Cortex of kidney (tissue), 1 donor: ENCODE measurements at places on chromosomes 6 and 20.

GRCh38 chr6:50959081-50959641, 140.5 kb downstream of the TFAP2B start:
- no peak for DNase-seq

- DNase-seq, result no peak
Observed at GRCh38 chr6:11062715-11063114, 18.6 kb upstream of the ELOVL2 start.

DNA sequence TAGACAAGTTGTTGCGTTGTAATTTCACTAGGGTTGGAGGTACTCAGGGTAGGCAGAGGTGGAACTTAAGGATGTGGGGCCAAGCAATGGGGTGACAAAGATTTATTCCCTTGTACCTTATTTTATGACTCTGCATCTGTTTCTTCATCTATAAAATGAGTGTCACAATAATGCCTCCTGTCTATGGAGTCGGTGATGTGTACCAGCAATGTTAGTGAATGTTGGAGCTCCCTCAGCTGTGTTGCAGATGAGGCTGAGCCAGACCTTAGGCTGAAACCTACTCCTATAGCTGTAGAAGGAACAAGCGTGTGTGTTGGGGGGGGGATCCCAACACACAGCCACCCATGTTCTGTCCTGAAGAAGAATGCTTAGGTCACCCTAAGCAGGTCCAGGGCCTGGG, 4.5 kb downstream of the UBE2C start:
- no peak for DNase-seq

DNA sequence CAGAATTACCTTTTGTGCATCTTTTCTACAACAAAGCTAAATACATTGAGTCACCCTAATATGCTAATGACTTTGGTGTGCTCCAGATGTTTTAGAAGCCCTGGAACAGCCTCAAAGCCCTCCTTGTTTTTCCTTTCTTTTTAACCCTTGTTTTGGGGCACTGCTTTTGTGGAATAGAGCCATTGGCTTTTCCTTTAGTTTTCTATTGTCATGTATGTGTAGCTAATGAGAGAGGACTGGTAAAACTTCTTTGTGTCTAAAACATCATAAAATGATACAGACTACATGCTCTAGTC, 158.8 kb downstream of the JARID2 start:
- DNase-seq, result no peak

GRCh38 chr20:20493701-20494100, 125.8 kb downstream of the INSM1 start:
- DNase-seq, result no peak

GRCh38 chr6:84752118-84752850, 12.1 kb downstream of the TBX18 start:
- no peak for DNase-seq

GRCh38 chr6:92589996-92590395, 829.4 kb downstream of the EPHA7 start:
- DNase-seq, result no peak

DNA sequence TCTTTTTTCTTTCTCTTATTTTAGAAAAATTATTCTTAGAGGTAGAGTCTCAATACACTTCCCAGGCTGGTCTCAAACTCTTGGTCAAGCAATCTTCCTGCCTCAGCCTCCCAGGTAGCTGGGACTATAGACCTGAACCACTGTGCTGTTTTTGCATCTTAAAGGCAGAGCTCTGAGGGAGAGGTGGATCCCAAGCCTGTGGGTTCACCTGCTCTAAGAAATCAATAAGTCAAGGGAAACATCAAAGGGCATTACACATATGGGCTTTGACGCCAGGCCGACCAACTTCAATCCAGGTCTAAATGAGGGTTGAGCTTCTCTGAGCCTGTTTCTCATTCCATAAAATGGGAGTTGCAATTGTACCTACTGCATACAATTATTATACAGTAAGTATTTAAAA, 223.9 kb downstream of the LY86 start:
- no peak for DNase-seq

GRCh38 chr6:170480050-170480692, 72.9 kb downstream of the PSMB1 start:
- no peak for DNase-seq

- no peak for DNase-seq
Observed at GRCh38 chr20:25269057-25269832, 21.4 kb downstream of the PYGB start.

DNA sequence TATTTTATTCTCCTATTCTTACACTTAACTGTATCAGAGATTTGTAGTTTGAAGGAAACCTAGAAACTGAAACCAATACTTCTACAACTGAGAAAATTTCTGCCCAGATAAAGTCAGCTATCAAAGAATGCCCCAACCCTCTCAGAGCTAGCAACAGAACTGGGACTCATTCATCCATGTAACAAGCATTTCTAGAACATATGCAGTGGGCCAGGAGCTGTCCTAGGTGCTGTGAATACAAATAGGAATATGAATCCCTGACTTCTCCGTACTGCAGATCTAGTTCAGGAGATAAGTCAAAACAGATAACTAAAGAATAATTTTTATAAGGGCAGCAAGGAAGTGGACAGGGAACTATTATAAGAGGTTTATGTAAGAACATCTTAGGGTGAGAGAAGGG, 654.1 kb upstream of the NOX3 start:
- no peak for DNase-seq

DNA sequence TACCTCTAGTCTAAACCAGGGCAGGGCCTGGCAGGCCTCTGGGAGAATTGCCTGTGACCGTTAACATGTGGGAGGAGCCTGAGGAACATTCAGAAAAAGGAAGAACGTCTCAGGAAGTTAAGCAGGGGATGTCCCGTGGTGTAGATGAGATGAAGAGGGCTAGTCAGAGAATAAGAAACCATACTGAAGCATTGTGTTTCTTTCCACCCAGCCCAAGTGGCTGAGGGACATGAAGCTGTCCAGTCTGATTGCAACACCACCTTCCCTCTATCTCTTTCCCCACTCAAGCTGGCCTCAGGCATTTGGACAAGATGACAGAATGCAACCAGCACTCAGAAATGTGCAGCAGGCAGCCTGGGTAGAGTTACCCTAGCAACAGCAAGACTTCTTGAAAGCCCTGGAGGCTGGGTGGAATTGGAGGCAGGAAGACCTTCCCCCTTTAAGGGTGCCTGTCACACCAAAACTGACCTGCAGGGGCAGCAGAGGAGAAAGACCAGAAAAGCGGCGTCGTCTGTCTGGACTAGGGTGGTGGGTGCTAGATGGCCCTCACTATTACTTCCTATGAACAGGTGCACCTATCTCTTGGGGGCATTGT, 186.1 kb downstream of the UNC5CL start:
- no peak for DNase-seq

GRCh38 chr6:37122861-37123260, 47.1 kb upstream of the PIM1 start:
- DNase-seq, result no peak

DNA sequence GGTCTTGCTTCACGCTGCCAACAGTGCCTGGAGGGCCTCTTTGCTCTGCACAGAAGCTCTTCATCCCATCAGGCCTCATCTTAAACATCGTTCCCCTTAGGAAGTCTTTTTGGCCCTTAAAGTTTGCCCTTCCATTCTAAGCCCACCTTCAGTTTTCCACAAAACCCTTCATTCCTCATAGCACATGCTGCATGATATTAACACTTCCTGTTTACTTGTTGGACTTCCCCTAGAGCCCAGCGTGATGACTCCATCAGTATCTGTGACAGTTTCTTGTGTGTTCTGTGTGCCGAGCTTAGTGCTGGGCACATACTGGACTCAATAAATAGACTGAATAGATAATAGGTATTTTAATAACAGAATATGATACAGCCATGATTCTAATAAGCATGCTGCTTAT, 2.2 kb downstream of the NT5DC1 start:
- no peak for DNase-seq

- no peak for DNase-seq
Observed at GRCh38 chr6:44494011-44494501, 106.5 kb downstream of the CDC5L start.

DNA sequence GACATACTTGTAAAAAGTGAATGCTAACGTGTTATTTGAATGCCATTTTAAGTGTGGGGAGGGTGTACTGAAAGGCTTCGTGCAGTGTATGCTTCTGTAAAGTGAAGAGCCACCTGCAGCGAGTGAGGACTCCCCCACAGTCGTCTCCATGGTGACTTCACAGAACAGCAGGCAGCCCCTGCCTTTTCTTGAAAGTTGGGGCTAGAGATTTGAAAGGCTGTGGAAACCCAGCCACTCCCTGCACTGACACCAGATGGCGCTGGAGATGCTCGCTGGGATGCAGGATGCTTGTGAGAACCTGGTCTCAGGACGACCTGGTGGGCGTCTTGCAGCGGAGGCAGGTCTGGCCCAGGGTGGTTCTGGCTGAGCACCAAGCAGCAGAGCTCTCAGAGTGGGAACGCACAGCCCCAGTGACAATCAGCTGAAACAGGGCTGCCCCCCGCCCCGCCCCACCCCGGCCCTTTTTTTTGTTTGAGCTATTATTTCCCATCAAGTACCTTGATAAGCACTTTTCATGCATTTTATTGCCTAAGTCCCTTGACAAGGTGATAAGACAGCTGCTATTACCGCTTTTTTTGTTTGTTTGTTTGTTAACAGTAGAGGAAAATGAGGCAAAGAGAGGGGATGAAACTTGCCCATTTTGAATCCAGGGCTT, 150.3 kb downstream of the SYCP2 start:
- no peak for DNase-seq

DNA sequence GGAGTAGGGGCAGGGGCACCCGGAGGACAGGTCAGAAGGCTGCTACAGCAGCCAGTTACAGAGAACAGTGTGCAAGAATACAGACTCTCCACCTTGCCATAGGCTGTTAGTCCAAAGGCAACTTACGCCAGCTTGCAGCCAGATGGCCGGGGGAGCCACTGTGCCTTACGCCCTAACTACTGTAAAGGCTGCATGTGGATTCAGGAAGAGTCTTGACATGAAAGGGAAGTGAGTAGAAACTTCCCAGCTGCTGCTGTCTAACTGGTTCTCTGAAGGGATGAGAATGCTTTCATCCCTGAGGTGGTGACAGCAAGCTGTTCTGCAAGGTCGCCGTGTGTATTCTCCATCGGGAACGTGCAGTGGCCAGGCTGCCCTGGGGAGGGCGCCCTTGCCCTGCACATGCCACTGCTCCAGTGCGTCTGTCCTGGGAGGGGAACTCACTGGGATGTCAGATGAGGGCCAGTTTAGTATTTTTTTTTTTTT, 46.1 kb downstream of the LYRM4 start:
- DNase-seq, result no peak

GRCh38 chr6:108564178-108564577, 3.5 kb downstream of the FOXO3 start:
- no peak for DNase-seq
